ENCODE measurements at places on chromosomes 7 and 10. TPM values are rescaled to one million over a fixed set of nuclear protein-coding genes. Genes with fewer than 3 reads are reported as not detected.

DNA sequence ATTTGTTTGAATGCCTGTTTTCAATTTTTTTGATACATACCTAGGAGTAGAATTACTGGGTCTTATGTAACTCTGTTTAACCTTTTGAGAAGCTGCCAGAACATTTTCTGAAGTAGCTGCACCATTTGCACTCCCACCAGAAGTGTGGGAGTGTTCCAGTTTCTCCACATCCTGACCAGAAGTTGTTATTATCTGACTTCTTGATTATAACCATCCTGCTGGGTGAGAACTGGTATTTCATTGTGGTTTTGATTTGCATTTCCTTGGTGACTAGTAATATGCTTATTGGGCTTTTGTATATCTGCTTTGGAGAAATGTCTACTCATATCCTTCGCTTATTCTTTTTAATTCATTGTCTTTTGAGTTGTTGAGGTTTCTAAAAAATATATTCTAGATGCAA lies 117.2 kb upstream of the GLCCI1 start:
- no peak for DNase-seq

- no peak for DNase-seq
These were observed 19.3 kb downstream of the LSM5 start for GRCh38 chr7:32470871-32471270.

DNA sequence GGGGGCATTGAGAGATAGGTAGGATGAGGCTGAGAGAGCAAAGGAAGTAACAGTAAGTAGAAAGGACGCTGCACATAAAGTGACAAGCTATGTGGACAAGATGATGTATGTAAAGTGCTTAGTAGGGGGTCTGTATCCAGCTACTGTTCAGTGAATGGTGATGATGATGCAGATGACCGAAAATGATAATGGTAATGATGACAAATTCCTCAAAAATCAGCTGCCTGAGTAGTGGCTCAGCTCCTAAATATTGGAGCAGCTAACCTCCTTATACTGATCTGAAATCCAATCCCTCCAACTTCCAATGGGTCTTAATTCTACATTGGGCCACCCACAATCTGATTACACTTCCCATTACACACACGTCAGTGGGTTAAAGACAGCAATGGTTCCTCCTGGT lies 27.1 kb upstream of the KCNMA1 start:
- DNase-seq, result no peak

DNA sequence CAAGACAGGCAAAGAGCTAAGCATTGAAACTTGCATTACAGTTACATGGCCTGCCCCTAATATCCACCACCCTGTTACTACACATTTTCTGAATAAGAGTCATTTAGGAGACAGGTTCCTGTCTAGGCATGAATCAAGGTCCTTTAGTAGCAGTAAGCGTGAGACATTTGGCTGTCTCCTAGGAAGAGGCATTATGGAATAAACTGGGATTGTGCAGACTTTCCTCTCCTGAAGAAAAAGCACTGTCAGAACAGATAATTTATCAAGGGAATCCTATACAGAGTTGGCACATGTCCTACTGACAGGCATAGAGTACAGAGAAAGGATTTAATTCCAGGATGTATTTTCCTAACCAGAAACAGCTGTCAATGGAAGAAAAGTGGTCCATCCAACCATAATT lies 111.9 kb downstream of the INHBA start:
- no peak for DNase-seq

DNA sequence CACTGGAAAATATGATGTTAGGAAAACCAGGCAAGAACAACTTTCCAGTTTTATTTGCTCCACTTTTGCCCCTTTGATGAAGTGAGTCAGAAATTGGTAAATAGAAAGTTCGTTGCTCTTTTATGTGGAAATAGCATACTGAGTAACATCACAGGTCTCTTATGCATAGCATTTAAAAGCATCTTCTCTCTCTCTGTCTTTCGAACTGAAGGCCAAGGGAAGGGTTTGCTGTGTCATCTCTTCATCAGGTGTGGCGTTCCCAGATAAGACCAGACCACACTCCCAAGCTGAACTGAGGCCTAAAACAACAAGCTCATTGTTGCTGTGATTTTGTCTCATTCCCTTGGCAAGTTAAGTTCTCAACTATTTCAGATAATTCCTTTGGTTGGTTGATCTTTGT lies 131.8 kb upstream of the GRB10 start:
- no peak for DNase-seq

DNA sequence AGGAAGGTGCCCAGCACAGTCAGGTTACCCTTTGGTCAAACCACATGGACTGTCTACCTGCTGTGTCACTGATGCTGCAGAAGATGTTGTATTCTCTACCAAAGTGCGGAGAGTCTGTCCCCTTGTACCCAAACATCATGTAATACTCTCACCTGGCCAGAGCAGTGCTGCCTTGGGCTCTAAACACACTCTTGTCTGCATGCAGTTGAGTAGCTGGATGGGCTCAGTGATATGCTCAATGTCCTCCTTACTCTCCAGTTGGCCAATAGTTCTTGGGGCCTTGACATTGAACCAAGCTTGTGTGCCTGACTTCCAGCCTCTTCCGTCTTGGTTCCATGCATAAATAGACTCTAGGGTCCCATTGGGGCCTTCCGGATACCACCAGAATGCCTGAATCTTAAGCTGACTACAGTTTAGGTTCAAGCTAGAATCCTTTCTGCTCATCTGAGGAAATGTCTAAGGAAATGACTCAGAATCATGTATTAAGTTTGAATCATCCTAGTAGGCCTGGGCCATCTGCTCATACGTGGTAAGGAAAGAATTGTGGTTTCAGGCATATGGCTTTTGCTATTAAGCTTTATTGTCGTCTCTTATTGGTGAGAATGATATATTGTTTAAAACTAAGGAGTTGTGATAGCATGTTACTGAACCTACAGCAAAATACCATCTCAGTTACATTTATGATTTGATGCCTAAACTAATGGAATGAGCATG lies 118.0 kb downstream of the OTUD1 start:
- DNase-seq, result no peak

GRCh38 chr7:111238886-111239285 lies 148.0 kb downstream of the LRRN3 start:
- no peak for DNase-seq

GRCh38 chr7:66867198-66867790 lies 53.7 kb upstream of the TMEM248 start:
- no peak for DNase-seq

GRCh38 chr10:42929236-42929635 lies 146.6 kb downstream of the BMS1 start:
- DNase-seq, result no peak

GRCh38 chr7:136066304-136067143 lies 89.4 kb upstream of the MTPN start:
- no peak for DNase-seq

DNA sequence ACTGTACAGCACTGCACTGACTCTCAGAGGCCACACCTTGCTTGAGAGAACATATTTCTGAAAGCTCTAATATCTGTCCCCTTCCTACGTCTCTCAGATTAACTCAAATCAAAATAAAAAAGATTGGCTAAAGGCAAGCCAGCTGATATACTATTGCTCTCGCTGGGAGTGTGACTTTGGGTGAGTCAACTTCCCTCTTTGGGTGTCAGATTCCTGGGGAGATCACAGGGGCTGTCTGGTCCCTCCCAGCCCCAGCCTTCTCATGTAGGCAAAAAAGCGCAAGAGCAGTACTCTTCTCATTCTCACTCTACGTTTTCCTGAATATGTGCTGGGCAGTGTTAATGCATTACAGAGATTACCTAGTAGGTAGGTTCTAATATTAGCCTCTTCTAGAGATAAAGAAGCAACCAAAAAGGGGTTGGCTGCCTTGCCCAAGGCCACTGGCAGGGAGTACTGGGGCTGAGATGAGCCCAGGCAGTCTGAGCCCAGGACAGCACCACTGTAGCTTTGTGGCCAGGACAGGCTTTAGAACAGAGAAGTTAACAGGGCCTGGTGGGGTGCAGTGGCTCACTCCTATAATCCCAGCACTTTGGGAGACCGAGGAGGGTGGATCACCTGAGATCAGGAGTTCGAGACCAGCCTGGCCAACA lies 9.1 kb upstream of the DENND2A start:
- peak; percentile 8 for DNase-seq

- DNase-seq, result no peak
These were observed 10.9 kb downstream of the NPFFR1 start for GRCh38 chr10:70272925-70273316.

GRCh38 chr7:63071396-63071795 lies 927.3 kb upstream of the ZNF722 start:
- DNase-seq, result no peak

DNA sequence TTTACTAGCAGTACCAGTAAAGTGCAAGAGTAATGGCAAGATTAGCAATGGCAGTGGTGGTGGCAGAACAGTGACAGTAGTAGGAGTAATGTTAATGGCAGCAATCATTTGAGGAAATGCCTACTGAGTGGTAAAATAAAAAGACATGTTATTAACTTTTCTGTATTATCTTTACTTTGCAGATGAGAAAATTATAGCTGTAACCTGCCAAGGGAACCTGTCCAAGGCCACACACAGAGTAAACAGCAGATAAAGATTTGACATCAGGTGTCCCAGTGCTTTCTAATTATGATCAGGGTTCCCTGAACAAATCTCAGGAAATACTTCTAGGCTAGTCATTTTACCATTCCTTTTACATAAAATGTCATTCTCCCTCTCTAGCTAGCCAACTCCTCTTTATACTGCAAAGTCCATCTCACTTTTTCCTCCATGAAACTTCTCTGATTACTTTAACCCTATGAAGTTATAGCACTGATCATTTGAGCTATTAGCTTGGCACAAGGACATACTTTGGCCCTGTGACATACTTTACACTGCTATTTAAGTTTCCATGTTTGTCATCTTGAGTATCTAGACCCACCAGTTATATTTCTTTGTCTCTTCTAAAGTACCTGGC lies 219.1 kb downstream of the TAX1BP1 start:
- no peak for DNase-seq

DNA sequence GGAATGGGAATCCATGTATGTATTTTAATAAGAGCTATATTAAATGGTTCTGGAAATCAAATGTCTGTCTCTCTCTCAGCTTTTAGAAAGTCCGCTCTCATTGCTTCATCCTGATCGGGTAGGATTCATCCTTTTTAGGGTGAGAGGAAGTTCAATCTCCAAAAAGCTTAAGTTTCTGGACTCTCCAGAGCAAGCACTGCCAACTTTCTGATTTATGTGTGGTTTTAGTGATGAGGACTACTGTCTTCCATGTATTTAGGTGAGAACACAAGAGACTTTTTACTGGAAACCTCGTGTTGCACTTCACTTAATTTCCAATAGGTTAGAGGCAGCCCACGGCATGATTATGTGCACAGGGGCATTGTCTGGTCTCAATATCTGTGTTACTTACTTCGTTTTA lies 267.9 kb downstream of the SUGCT start:
- DNase-seq, result no peak

GRCh38 chr7:27901028-27901760 lies 161.2 kb downstream of the TAX1BP1 start:
- no peak for DNase-seq

DNA sequence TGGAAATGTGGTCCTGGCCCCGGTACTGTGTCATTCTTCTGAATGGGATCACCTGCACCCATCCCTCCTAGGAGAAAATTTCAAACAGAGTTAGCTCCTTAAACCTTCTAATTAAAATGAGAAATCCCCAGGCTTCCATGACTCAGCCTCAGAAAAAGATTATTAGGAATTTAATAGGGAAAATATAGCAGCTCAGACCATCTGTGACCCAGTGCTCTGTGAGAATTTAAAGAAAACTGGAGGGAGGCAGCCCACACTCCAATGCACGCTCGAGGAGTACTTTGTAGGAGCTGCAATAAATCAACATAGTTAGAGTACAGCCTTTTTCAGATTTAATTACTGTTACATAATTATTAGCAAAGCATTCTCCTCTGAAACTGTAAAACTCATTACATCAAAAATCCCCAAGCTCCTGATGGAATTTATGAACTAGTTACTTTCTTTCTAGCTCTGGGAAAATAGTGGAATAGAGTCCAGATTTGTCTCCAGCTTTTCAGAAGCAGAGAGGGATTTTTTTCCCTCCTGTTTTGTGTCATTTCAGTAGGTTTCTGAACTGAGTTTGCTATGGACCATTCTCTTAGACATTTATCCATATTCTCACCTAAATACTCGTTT lies 30.1 kb downstream of the NEUROD6 start:
- DNase-seq, result no peak

DNA sequence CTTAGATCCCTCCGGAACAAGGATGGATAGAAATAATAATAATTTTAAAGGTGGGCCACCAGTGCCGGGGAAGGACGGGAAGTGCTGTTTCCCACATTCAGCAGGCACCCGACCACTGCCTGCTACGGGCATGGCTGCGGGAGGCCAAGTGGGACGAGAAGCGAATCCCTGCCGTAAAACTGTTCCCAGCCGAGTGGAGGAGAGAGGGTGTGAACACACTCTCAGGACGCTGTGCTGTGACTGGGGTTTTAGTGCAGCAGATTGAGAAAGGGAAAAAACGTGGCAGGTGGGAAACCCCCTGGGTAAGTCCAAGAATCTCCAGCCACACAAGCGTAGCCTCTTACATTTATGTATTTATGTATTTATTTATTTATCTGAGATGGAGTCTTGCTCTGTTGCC lies 158.8 kb downstream of the DNAJB6 start:
- no peak for DNase-seq

The C10orf71 gene
- not detected for total RNA-seq

The MYO1G gene
- total RNA-seq, result 3.1 TPM

The OPN4 gene
- total RNA-seq, result not detected

The INSYN2A gene
- total RNA-seq, result not detected

The PRPS1L1 gene
- total RNA-seq, result not detected

The ZNF716 gene
- total RNA-seq, result not detected

The DNAH11 gene
- 6.8 TPM for total RNA-seq

The TLL2 gene
- total RNA-seq, result not detected

The GNGT1 gene
- not detected for total RNA-seq
